ENCODE measurements at places on chromosomes 5 and 9.

GRCh38 chr9:109312783-109313182 is 8.1 kb downstream of the EPB41L4B start:
- DNase-seq: no peak

DNA sequence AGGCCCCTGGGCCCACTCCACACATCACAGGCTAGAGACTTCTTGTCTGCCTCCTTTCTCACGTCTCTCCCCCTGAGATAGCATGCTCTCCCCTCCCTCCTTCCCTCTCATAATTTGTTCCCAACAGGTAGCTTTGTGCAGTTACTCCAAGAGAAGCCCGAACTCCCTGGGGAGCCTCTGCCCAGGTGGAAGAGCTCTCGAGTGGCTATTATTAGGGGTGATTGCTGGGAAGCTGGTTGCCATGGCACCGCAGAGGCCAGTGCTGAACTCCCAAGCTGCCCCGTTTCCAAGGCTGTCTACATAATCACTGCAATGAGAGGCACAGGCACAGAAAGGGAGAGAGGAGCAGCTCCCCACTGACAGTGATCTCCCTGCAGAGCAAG is 104.7 kb upstream of the GPR151 start:
- DNase-seq: no peak

- no peak for DNase-seq
These were observed 9.7 kb upstream of the LRRC70 start for GRCh38 chr5:62568800-62569432.

GRCh38 chr9:106058460-106058859 is 364.1 kb downstream of the TMEM38B start:
- DNase-seq: no peak

- DNase-seq: no peak
These were observed 137.9 kb downstream of the GABBR2 start for GRCh38 chr9:98570663-98571440.

DNA sequence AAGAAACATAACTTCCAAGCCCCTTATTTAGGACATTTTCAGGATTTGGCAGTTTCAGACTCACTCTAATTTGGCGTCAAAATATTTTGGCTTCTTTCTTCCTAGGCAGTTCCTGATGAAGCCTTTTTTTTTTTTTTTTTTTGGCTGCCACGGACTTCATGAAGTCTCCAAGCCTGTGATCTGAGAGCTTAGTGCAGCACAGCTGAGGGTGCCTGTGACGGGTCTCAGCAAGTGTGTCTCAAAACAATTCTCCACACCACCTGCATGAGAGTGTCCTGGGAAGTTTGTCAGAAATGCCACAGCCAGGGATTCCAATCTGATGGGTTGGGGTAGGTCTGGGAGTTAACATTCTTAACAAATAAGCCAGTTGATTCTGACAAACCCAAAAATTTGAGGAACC is 6.0 kb upstream of the ESM1 start:
- DNase-seq: no peak

DNA sequence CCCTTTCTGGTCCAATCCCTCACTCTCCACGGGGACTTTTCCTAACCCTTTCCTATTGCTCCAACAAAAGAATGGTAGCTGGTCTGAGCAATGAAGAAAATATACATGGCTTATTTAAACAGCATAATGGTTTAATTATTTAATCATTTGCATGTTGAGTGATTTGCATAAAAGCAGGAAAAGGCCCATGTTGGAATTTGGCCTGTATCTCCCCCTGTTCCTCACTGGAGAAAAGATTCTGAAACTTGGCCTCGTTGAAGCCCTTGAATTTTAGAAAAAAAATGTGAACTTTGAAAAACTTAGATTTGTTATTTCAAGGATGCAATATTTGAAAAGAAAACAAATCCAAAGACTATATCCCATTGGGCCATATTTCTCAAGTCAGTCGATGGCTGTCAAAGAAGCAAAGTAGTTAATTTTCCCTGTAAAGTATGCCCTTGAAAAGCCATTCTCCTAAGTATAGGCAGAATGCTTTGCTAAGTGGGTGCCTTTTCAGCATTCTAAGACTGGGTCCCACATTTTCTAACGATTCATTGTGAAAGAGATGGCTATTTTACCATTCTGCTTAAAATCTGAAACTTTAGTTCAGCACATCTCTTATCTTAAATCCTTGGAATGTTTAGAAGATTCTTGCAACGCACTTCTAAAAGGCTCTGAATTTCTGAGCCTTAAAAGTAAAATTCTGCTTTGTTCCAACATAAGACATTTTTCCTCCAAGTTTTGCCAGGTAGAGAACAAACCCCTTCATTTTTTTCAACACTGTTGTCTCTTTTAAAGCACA is 428.8 kb downstream of the ARHGEF28 start:
- DNase-seq: no peak

DNA sequence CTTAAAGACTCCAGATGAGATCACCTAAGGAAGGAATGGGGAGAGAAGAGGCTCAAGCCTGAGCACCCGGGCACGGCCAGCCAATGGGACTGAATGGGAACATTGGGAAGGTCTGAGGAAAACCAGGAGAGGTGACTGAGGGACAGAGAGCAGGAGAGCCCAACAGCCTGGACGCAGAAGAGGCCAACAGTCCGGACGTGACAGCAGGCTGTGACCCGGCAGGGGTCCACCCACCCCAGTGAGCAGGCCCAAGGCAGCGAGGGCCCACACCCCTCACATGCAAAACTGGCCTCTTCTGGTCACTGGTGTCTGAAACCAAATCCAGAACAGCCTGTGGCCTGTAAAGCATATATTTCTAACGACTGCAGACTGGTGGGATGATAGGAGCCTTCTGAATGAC is 7.6 kb upstream of the SPTLC1 start:
- no peak for DNase-seq

DNA sequence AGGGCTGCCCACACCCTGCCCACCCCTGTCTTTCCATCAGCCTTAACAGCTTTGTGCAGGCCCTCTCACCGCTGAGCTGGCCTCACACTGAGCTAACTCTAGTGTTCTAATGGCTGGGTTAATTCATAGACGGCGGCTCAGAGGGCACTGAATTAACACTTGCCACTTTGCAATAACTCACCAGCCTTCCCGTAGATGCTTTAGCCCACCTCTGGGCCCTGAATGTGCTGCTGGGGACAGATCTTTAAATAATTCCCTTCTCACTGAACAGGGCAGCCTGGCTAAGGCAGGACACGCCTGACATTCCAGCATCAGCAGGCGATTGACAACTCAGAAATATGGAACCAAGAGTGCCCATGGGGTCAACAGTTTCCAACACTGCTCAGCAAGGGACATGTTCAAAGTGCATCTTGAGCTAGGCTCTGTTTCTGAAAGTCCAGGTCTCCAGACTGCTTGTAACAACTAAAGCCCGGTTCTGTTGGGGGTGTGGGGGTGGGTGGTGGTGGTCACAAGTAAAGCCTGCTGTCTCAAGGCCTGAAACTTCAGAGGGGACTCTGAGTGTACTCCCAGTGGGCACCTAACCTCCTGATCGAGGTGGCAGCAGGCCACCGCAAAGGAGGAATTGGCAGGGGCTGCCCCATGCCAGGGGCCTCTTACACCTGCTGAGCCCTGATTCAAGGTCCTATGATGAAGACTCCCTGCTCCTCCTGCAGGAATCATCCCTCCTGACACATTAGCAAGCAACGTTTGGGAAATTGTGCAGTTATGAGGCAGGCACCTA is 248.3 kb downstream of the FSTL4 start:
- DNase-seq: no peak

DNA sequence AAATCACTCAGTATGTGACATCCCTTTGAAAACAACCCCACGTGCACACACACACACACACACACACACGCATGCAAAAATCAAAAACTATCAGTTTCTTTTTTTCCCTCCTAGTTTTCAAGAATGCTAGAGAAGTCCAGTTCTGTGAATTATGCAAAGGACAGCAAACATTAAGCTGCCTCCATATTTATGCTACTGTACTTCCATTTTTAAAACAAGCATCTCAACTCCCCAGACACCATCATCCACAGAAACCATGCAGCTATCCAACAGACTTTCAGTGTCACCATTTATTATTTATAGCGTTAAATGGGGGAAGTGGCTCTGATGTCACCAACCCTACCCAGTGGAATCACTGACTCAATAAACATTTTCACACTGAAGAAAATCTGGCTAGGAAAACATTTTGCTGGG is 1.6 kb downstream of the FBXW11 start:
- peak; percentile 37 for DNase-seq

DNA sequence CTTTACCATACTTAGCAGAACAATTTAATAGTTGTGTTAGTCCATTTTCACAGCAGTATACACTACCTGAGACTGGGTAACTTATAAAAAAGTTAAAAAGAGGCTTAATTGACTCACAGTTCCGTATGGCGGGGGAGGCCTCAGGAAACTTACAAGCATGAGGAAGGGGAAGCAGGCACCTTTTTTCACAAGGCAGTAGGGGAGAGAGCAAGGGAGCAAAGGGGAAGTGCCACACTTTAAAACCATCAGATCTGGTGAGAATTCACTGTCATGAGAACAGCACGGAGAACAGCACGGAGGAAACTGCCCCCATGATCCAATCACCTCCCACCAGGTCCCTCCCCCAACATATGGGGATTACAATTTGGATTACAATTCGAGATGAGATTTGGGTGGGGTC is 269.9 kb downstream of the MTRR start:
- DNase-seq: no peak

All from activated naive CD8-positive, alpha-beta T cell treated with anti-CD3 and anti-CD28 coated beads for 36 hours (primary cell).